ENCODE measurements at places on chromosomes 12 and 14.

DNA sequence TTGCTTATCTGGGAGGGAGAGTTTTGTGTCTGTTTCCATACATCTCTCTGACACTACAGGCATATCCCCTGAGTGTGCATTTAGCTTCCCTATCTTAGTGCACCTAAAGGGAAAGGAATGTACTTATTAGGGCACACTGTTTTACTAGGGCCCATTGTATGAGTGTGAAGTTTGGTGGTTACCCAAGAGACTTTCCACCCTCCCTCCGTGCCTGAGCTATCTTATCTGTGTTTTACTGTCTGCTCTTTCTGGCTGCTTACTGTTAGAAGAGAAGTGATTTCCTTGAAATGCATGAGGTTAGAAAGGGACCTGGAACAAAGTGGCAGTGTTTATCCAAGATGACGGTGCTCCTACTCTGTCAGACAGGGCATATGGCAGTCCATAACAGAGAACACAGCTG is 8.5 kb upstream of the SVOP start:
- DNase-seq: peak; percentile 66

DNA sequence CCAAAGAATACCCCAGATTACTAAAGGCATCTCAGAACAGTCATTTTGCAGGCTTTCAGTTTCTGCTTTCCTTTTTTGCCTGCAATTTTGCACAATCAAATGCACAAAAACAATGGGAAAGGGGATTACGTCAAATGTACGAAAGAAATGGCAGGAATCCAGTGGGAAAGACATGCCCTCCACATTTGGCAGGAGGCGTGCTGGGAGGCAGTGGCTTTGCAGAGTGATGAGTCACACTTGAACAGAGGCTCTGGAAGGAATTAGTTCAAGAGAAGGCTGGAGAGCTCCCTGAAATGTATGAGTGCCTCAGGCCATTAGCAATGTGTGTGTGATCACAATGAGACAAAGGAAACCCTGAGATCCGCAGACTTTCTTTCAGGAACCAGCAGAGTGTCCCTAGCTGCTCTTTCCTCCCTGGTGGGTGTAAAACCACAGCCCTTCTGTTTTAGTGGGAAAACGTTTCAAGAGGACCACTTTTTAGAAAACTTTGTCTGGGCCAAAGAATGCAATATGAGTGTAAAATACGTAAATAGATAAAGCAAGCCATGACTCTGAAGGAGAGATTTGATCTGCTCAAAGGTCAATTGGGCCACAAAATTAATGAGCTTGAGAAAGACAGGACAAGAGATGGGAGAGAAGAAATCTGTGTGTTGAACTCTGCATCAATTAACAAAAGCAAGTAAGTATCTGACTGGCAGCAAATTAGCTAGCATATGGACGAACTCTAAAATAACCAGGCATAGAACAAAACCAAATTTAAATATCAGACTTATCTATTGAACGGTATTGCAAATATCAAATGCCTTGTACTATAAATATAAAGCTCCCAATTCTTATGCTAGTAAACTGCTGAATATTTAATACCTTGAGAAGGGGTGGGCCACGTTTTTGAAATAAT is 155.4 kb upstream of the PDE3A start:
- DNase-seq: peak; percentile 62

- peak; percentile 74 for DNase-seq
These were observed 6.3 kb downstream of the CLEC2A start for GRCh38 chr12:9925705-9926393.

DNA sequence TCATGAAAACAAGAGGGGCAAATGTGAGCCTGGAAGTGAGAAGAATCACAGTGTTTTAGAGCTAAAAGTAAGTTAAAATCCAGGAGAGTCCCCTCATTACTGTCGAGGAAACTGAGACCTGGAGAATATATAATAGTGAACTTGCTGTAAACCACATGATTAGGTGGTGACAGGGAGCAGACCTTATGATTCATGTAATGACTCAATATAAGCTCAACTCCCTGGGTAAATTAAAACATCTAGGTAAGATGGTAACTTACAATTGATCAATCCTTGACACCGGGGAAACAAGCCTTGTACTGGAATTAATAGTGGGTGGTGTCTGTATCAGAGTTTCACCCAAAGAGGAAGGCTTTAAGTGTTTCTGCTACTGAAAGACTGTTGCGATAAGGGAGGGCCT is 269.3 kb downstream of the SNAPC1 start:
- no peak for DNase-seq

- no peak for DNase-seq
These were observed 971.7 kb downstream of the FSCB start for GRCh38 chr14:43535231-43535838.

- DNase-seq: no peak
These were observed 179.4 kb upstream of the ARHGAP5 start for GRCh38 chr14:31897581-31898186.

- DNase-seq: no peak
These were observed 2.7 kb upstream of the AHNAK2 start for GRCh38 chr14:104980611-104981531.

GRCh38 chr14:26138764-26139445 is 458.9 kb downstream of the NOVA1 start:
- no peak for DNase-seq

- DNase-seq: no peak
These were observed 52.2 kb upstream of the CFL2 start for GRCh38 chr14:34766606-34767005.

DNA sequence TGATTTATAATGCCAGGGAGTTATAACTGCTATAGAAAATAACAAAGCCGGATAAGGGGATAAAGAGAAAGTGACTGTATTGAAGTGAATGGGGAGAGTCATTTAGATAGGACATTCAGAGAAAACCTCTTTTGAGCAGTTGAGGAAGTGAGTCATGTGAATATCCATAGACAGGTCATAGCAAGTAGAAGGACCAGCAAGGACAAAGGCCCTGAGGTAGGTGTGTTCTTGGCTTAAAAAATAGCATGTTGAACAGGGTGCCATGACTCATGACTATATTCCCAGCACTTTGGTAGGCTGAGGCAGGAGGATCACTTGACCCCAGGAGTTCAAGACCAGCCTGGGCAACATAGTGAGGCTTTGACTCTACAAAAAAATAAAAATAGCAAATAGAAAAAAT is 51.5 kb upstream of the RAP1B start:
- DNase-seq: peak; percentile 23

- peak; percentile 11 for DNase-seq
These were observed 118.1 kb upstream of the NAP1L1 start for GRCh38 chr12:76202621-76203020.

- no peak for DNase-seq
These were observed 140.8 kb downstream of the DAD1 start for GRCh38 chr14:22448035-22448904.

DNA sequence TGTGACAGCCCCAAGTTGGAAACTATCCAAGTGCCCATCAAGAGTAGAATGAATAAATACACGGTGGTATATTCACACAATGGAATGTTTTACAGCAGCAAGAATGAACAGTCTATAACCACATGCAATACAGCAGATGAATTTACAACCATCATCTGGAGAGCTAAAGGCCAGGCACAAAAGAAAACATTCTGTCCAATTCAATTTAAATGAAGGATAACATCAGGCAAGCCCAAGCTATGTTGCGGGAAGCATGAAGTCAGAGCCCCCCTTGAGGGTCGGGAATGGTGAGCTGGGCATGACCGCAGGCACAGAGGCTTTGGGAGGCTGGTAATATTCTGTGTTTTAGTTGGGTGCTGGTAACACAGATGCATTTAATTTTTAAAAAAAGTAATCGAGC is 76.0 kb downstream of the SYNE3 start:
- no peak for DNase-seq

DNA sequence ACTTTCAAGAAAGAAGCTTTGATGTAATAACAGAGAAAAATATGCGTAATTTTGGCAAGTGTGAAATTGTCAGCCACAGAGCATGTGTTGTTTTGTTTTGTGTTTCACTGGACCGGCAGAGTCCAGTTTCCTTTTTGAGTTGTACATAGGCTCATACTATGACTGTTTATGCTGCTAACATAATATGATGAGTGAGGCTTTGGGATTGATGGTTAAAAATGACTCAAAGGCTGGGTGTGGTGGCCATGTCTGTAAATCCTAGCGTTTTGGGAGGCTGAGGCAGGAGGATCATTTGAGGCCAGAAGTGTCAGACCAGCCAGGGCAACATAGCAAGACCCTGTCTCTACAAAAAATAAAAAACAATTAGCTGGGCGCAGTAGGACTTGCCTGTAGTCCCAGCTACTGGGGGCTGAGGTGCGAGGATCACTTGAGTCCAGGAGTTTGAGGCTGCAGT is 487.9 kb downstream of the PCNX1 start:
- no peak for DNase-seq

DNA sequence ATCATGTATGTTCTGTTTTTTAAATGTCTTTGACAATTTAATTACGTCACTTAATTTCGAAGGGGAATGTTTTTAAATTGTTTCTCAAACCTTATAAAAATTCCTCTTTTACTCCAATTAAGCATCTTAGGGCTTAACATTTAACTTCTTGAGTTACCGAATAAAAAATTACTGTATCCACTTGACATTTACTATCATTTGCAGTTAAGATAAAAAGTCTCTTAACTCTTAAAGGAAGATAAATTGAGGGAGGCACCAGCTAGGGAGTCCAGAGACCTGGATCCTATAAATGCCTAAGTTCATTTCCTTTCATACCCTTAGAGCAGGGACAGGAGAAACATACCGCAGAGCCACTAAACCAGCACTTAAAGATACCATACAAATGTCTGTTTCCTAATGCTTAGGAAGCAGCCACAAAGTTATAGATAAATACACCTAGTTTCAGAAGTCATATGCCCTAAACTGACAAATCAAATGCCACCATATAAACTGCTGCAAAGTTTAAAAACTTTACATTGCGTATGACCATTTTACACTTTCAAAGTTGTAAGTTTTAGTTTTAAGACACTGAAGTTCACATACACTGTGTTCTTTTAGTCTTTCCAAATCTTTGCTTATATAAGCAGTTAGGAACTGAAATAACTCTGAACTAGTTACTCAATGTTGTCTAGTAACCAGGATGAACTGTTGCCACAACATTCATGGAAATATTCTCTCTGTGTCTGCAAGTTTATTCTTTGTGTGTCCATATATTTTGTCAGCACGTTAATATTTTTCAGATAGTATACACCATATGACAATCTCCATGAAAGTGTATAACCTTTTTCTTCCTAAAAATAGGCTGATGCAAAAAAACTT is 71.2 kb downstream of the GALNT4 start:
- no peak for DNase-seq

DNA sequence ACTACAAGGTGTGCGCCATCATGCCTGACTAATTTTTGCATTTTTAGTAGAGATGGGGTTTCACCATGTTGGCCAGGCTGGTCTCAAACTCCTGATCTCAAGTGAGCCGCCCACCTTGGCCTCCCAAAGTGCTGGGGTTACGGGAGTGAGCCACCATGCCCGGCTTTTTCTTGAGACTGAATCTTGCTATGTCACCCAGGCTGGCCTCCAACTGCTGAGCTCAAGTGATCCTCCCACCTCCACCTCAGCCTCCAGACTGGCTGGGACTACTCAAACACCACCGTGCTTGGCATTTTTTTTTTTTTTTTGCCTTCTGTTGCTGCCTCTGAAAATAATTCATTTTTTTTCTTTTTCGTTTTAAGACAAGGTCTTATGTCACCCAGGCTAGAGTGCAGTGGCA is 8.2 kb upstream of the ESPL1 start:
- peak; percentile 11 for DNase-seq

- DNase-seq: no peak
These were observed 495.1 kb upstream of the CCDC196 start for GRCh38 chr14:65991104-65991503.

GRCh38 chr14:67413806-67414769 is 2.1 kb upstream of the PLEK2 start:
- DNase-seq: peak; percentile 47

- DNase-seq: no peak
These were observed 19.3 kb upstream of the KRT80 start for GRCh38 chr12:52210925-52211650.

DNA sequence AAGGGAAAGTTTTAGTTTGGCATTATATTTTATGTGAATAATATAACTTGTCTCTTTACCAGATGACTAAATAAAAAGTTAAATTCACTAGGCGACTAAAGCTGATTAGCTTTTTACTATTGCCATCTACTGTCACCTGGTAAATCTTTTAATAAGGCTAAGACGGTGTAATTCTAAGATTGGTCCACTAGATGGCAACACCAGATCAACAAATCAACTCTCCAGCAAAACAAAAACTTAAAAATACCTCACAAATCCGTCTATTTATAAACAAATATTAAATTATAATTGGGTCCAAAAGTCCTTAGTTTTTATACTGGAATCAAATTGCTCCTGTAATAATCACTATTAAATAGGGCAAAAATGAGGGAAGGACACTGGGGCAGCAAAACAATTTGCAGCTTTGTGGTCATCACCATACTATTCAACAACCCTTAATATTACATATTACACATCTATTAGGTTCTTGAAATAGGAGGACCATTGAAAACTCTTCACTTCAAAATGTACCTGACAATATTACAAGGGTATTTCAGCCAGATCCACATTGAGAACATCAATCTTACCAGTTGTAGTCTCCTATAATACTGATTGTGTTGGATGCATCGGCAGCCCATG is 47.9 kb downstream of the GALC start:
- peak; percentile 54 for DNase-seq

DNA sequence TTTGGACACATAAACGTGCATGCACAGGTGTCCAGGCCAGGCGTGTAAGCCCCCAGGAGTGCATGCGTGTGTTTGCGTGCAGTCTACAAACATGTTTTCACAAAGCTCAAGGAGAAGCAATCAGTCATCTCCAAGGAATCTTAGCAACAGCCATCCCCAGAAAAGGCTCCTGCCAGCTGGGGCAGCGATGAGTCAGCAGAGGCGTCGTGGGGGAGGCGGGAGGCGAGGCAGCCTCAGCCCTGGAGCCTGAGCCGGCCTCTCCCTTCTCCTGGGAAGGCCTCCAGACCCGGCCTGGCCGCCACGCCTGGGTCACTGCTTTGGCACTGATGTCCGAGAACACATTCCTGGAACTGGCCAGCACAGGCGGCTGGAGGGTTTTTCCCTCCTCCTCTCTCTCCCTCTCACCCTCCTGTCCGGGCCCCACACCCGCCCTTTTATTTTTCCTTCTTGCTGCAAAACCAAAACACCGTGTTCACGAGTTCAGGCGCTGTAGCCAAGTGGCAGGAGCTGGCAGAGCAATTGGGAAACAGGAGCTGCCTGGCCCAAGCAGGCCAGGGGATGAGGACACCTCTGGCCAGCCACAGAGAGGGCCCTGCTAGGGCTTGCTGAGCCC is 92.7 kb downstream of the LRRC74A start:
- peak; percentile 75 for DNase-seq

GRCh38 chr12:6372403-6373003 is 2.9 kb downstream of the SCNN1A start:
- no peak for DNase-seq

DNA sequence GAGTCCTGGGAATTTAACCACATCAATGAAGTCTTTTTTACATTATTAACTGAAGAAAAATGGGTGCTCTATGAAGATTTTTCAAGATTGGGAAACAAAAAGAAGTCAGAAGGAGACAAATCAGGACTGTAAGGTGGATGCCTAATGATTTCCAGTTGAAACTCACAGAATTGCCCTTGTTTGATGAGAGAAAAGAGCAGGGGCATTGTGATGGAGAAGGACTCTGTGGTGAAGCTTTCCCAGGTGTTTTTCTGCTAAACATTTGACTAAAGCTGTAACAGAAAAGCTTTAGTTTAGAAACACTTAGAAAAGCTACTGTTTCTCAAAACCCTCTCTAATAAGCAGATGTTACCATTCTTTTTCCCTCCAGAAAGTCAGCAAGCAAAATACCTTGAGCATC is 5.8 kb downstream of the IRAK4 start:
- DNase-seq: no peak

Data from OCI-M1 (cell line).